ENCODE measurements at places on chromosomes 1 and 21.

DNA sequence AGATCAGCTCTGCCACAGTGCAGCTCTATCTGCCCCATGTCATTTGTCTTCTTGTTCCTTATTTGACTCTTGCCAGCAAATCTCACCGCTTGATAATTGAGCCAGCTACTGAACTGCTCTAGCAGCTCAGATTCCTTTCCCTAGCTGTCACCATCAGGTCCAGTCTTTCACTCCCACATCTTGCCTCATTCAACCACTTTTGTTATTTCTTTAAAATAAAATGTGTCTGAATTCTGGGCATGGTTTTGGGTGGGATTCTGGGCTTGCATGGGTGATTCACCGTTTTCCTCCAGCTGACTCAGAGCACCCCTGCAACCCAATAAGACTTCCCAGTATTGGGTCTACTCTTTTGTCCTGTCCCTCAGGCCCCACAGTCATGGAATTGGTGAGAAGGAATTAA lies 215.7 kb downstream of the DSCAM start:
- DNase-seq = no peak

DNA sequence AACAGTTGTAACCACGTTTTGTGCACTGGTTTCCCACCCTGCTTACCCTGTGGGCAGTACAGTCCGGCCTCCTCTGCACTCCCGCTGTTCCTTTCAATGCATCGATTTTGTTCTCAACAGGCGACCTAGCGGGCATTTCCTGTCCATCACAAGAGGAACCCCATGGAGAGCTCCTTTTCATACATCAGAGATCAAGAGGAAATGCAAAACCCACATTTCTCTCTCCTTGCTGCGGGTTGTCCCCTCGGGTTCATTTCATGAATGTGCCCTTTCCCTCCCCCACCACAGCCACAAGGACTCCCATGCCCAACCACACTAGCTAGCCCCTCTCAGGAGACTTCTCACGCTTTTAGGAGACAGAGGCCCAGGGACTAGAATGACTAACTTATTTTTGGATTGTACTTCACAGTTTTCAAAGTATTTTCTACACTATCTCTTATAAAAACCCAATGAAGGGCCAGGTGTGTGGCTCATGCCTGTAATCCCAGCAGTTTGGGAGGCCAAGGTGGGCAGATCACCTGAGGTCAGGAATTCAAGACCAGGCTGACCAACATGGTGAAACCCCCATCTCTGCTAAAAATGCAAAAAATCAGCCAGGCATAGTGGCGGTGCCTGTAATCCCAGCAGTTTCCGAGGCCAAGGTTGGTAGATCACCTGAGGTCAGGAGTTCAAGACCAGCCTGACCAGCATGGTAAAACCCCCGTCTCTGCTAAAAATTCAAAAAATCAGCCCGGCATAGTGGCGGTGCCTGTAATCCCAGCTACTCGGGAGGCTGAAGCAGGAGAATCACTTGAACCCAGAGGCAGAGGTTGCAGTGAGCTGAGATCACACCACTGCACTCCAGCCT lies 18.4 kb downstream of the ATP1A4 start:
- peak; percentile 98 for DNase-seq

- no peak for DNase-seq
These were observed 145.1 kb downstream of the SIPA1L2 start for GRCh38 chr1:232484856-232485255.

- DNase-seq = no peak
These were observed 66.6 kb downstream of the BCAR3 start for GRCh38 chr1:93614986-93615581.

DNA sequence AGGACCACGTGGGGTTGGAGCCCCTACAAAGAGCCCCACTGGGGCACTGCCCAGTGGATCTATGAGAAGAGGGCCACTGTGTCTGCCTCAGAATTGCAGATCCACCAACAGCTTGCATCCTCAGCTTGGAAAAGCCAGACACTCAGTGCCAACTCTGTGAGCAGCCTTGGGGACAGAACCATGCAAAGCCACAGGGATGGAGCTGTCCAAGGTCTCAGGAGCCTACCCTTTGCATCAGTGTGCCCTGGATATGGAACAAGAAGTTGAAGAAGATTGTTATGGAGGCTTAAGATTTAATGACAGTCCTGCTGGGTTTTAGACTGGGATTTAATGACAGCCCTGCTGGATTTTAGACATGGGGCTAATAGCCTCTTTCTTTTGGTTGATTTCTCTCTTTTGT lies 1670.9 kb downstream of the PLA2G4A start:
- DNase-seq = no peak

DNA sequence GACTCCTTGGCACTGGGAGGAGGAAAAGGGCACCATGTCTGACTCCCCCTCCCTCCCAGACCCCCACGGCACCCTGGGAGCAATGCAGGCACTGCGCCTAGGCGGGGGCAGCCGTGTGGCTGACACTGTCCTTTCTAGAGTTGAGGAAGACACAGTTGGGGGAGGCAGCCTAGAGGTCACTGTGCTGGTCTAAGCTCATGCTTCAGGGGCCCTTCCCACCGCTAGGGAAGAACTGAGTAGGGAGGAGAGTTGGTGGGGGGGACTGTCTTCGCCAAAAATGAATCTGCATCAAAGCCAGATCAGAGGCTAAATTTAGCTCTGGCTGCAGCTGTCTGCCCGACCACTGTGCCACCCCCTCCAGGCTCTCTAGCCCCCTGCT lies 3.4 kb downstream of the SEMA6C start:
- no peak for DNase-seq

- peak; percentile 47 for DNase-seq
These were observed 3.7 kb upstream of the AMIGO1 start for GRCh38 chr1:109513110-109513710.

GRCh38 chr1:71956613-71957285 lies 325.6 kb downstream of the NEGR1 start:
- no peak for DNase-seq

GRCh38 chr1:158163000-158163947 lies 17.4 kb upstream of the CD1D start:
- no peak for DNase-seq

DNA sequence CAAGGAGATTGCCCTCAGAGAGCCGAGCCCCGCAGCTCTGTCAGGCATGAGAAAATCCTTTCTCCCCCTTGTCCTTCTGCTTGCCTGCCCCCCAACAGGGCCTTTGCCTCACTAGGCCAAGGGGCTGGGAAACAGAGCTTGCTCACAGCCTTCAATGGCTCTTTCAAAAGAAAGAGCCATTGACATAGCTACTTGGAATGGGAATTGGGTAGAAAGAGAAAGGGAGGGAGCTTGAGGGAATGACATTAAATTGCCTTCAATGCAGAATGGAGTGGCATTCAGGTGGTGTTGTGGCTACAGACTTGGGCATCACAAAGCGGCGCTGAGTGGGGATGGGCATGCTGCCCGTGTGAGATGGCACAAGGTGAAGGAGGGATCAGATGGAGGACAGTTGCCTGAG lies 13.2 kb downstream of the SYT11 start:
- DNase-seq = no peak

DNA sequence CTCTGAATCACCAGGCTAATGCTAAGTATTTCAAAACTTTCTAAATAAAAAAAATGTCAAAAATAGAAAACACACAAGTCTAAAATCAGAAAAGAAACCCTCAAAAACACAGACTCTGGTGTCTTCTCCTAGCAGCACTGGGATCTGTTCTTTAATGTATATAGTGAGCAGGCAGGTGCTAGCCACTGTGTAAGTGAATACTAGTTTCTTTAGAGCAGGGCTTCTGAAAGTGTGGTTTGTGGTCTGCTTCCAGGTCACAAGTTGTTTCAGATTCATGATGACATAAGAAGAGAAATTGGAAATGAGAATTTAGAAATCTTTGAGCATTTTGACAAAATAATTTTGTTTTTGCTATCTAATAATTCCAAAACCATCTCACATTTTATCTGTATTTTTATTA lies 763.1 kb downstream of the USP25 start:
- DNase-seq = no peak

GRCh38 chr1:61444288-61444687 lies 280.7 kb downstream of the TM2D1 start:
- DNase-seq = no peak

DNA sequence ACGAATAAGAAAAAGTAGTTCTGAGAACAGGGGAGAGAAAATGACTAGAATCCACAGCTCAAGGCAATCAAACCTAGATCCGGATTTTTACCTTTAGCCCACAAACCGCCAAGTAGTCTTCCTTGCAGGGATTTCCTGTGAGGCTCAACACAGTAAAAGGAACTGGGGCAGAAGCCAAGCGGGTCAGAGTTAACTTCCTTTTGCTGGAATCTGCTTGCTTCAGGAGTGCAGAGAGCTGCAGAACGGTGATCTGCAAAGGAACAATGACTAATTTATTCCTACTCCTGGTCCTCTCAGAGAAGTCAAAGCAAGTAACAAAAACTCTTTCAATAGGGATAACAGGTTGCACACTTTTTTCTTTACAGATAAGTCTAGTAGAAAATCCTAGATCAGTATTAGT lies 53.4 kb downstream of the UBR4 start:
- no peak for DNase-seq

GRCh38 chr1:44808063-44808937 lies at the start of gene BTBD19:
BTBD19 (plus strand) TSS chr1:44808523; CDS start chr1:44808821, 298 bp downstream.
- no peak for DNase-seq

GRCh38 chr1:61781151-61781550 lies 38.9 kb downstream of the PATJ start:
- DNase-seq = no peak

DNA sequence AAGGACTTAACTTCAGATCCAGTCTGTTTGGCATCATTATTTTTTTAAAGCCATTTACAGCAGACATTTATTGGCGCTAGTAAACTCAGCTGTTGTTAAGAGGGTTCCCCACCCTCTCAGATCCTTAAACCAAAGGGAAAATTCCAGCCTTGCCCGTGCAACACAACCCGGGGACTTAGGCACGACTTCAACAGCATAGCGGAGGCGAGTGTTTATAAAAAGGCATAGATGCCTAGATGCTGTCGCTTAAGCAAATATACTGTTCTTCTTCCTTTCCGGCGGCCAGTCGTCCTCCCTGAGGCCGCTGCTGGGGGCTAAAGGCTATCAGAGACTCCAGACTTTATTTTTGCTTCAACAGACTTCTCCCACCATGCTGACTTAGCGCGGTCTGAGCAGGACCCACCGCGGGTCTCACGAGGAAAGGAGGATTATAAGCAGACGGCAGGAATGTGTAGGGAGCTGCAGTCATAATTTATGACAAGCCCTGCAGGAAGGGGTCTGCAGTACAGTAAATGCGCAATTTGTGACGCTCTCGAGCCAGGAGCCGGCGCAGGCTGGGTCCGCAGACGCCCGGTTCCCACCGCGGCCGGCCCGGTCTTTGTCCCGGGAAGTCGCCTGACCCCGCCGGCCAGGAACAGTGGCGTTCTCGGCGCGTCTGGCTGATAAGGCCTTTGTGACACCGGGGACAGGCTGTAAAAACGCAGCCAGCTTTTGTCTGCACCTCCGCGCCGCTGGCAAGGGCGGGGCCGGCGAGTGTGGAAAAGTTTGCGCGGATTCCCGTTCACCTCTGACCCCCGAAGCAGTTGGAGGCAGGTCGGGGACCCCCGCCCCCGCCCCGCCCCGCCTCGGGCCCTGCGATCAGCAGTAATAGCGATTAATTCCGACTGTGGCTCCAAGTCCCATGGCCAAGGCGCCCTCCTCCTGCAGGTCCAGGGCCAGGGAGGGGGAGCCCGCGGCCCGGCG lies 61.2 kb upstream of the ARHGEF16 start:
- DNase-seq = no peak

DNA sequence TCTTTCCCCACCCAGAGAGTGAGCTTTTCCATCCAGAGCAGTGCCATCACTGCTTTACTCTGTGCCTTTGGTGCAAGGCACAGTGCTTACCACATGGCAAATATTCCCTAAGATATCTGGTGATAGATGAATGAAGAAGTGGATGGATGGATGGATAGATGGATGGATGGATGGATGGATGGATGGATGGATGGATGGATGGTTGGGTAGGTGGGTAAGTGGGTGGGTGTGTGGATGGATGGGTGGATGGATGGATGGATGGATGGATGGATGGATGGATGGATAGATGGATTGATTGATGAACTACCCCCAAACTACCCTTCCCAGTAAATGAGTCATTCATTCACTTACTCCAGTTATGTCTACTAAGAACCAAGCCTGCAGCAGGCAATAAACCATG lies 42.9 kb upstream of the SLC44A3 start:
- DNase-seq = no peak

DNA sequence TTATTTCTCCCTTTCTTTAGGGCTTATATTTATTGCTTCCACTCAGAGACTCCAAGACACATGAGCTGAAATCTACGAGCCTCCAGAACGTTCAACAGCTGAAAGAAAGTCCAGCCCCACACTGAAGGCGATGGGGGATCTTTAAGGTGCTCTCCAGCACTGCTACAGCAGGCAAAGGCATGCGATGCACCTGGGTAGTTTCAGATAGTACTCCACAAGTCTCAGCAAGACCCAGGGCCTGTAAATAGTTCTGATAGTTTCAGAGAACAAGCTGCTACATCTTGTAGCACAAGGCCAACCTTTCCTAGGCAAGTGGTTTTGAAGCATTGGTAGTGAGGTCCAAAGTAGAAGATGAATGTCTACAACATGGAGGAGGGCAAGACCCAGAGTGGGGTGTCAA lies 2.2 kb upstream of the HSD3B1 start:
- DNase-seq = no peak

GRCh38 chr1:241675983-241676382 lies 23.9 kb downstream of the WDR64 start:
- DNase-seq = no peak

- DNase-seq = no peak
These were observed 1.9 kb downstream of the RGS18 start for GRCh38 chr1:192160196-192160595.

- no peak for DNase-seq
These were observed at the start of gene ZNF695 for GRCh38 chr1:247007511-247008405. ZNF695 (minus strand) TSS chr1:247008057; CDS start chr1:247007908, 149 bp downstream.

GRCh38 chr1:240285540-240285939 lies 193.9 kb downstream of the FMN2 start:
- no peak for DNase-seq

Data from NCI-H146 (cell line).